ENCODE measurements at places on chromosomes 3 and 15.
A peak's percentile ranks its signal among the peaks of the same experiment; 100 is the strongest.

DNA sequence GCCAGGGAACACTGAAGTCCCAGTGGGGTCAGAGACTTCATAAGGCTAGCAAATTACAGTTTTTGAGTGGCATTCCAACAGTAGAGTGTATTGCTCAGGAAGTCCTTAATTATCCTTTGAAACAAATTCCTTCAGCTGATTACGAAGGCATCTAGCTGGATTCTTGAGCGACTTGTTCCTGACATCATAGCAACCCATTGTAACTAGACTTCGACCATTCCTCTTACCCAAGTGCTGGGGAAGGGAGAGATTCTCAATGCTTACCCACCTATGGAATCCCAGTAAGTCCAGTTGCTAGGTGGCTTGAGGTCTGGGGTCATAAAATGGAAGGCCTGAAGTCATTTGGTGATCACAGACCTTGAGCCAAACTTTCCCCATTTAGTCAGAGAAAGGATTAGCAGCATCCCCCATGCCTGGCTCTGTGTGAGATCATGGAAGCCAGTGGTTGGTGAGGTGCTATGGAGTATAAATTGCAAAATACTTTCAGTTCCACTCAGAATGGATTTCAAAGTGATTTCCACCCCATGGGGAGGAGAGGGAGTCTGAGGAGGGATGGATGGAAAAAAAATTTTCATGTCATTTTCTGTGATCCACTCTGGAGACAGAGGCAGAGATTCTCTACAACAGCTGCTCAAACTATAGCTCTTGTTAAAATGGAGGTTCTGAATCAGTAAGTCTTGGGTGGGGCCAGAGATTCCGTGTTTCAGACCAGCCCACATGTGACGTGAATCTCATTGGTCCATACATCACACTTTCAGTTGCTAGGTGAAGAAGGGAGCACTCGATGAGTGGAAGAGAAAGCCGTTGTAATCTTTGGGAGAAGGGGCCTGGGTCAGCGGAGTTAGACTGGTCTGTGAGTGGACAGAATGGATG lies 45.7 kb downstream of the CD86 start:
- peak; percentile 14 for DNase-seq

GRCh38 chr3:149266736-149267135 lies 45.1 kb upstream of the CP start:
- no peak for DNase-seq

DNA sequence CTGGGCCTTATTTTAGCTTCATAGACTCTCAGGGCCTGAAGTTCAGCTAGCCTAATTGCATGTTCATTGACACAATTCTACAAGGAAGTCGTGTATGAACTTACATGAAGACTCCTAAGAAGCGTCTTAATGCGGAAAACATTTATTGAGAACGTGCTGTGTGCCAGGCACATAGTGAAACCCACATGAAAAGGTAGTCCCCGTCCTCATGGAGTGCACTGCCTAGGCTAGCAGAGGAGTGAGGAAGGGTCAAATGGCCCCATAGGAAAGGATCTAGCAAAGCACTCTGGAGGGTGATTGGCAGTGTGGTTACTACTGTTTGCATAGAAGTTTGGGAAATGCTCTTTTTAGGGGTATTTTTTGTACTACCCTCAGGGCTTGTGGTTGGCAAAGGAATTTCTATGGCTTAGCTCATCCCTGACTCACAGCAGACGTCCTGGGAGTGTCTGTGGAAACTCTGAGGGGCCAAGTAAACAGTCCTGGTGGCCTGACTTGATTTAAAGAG lies 854 bp upstream of the NPTN start:
- DNase-seq = no peak

DNA sequence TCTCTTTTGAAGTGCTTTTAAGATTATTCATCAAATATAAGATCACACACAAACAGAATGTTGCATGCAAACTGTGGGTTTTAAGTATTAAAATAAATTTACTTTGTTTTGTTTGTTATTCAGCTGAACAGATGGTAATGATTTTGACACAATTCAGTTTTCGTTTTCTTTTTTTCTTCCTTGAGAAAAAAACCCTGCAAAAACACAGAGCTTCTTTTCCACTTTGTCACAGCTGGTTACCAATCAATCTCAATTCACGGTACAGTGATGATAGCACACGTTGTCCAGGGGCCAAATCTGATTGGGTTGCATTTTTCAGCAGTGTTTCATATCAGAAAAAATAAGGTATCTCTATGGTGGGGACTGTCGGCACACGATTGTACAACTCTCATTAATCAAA lies 473.6 kb downstream of the ROBO2 start:
- DNase-seq = no peak

DNA sequence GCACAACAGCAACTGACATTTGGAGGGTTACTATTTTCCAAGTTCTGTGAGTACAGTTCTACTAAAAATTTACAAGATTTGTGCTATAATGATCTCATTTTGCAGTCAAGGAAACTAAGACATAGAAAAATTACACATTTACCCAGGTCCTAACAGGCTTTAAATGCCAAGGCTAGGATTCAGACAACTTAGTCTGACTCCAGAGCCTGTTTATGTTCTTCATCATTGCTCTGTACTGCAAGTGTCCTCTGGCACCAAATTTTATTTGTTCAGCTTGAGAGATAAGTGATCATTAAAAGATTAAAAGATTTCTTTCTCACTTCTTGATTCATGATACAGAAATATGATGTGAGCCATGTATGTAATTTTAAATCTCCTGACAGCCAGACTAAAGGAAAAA lies 290.8 kb downstream of the UBE2E2 start:
- no peak for DNase-seq

DNA sequence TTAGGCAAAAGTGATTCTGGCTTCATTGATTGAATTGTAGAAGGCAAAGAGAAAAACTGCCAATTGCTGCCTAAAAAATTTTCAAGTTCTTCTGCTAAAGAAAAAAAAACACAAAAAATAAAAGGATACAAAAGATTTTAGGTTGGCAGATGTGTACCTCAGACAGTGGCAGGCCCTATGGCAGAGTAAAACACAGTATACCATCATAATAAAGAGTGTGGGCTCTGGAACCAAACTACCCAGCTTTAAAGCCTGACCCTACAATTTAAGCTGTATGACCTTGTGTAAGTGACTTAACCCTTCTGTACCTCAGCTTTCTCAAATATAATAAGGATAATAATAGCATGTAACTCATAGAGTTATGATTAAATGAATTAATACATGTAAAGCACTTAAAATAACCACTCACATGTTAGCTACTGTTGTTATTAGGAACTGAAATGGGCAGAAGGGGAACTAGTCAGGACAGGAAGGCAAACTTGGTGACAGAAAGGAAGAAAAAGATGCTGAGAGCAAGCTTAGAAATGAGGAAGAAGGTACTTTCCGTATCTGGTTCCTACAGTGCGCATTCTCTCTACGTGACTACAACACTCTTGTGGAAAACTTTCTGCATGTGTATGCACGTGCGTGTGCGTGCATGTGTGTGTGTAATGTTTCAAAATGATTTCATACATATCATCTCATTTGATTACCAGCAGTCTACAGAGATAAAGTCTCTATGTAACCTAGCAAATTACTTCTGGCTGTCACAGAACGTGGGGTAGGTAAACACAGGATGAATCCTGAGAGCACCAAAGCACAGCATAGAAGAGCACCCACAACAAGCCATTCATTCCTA lies 13.6 kb upstream of the GATM start:
- DNase-seq = no peak

GRCh38 chr15:31206386-31207181 lies 105.1 kb upstream of the TRPM1 start:
- DNase-seq = no peak

DNA sequence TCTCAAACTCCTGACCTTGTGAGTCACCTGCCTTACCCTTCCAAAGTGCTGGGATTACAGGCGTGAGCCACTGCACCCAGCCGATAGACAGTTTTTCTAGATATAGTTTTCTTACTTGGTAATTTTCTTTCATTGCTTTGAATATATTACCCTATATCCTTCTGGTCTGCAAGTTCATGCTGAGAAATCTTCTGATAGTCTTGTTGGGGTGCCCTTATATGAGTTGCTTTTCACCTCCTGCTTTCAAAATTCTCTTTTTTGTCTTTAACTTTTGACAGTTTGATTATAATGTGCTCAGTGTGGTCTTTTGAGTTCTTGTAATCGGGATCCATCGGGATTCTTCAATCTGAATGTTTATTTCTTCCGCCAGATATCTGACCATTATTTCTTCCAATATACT lies 217.3 kb downstream of the GREM1 start:
- no peak for DNase-seq
